ENCODE measurements at places on chromosomes 6 and 20.

DNA sequence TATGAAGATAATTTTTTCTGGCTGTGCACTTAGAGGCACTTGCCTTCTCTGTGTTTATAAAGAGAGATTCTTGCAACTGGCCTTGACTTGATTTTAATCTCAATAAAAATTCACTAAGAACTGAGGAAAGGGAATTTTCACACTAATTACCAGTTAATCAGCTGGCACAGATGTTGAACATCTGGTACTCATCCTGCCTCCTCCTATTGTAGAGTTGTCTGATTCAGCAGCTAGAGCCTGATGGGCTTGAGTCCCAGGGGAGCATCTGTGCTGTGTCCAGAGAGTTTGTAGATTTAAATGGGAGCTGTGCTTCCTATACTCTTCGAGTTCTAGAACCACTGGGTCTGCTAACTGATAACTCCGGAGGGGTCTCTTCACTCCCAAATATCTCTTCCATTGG, 284.4 kb upstream of the RNF24 start:
- DNase-seq, result no peak

GRCh38 chr20:47740121-47740861, 45.0 kb downstream of the SULF2 start:
- no peak for DNase-seq

GRCh38 chr6:31836047-31836473, 8.5 kb downstream of the HSPA1B start:
- DNase-seq, result no peak

- no peak for DNase-seq
Observed at GRCh38 chr6:43476746-43477145, 624 bp upstream of the TJAP1 start.

DNA sequence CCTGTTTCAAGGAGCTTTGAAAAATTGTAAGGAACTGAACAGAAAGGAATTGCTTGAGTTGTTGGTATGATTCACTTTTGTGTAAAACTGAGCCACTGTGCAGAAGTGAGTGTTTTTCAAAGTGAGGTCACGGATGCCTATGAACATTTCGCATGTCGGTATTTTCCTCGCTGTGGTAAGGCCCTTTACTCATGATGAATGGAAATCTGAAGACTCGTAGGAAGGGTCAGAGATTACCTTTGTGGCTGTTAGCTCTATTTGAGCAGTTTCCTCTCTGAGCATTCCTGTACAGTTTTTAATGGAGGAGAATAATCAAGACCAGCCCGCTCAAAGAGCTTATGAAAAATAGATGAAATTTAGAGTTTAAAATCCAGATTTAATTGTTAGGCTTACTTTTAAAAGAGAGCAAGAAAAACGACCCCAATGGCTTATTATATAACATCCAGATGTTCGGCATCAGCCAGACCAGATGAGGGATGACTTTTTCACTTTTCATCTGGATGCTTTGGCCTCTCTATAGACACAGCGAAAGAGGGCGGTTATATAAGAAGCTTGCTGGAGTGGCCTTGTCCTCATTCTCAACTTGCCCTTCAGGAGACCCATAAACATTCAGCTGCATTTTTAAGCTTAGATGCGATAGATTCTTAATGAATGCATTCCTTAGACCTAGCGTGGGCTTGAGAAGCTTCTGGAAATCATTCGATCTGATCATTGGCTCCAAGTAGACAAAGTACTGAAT, 99.5 kb downstream of the CD83 start:
- no peak for DNase-seq

DNA sequence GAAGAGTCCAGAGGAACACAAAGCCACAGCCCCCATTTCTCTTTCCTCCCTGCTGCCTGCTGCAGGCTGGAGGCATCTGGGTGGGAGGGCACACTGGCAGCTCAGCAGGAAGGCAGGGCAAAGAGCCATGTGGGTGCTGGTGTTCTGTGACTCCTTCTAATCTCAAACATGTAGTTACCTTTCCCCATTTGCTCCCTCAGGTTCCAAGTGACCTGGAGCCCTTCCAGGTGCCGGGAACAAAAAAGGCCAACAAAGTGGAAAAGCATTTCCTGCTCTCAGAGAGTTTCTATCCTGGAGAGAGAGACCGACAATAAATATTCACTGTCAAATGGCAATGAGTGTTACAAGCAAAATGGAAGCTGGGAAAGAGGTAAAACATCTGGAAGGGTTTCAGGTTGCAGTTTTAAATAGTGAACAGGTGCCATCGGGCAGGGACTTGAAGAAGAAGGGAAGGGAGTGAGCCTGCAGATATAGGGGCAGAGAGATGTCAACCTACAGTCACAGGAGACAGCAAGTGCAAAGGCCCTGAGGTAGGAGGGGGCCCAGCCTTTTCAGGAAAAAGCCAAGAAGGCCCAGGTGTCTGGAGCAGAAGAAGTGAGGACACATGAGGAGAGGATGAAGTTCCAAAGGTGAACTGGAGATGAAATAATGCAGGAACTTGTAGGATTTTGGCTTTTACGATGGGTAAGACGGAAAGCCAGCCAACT, 43.6 kb upstream of the IYD start:
- no peak for DNase-seq

DNA sequence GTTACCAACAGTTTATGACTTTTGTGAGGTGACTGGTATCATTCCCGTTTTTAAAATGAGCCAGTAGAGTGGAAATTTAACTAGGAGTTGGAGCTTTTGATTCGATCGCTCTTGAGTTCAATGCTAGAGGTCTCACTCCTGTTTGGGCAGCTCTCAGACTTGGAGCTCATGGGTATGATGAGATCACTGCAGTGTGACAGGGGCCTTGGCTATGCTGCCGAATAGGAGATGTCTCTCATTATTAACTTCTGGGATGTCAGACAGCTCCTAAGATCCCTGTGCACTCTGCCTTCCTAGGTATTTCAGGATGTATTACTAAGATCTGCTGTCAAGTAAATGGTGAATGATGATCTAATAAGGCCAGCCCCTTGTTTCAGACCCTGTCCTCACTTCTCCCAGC, 20.4 kb downstream of the AKAP12 start:
- DNase-seq, result no peak

- no peak for DNase-seq
Observed at GRCh38 chr6:112562301-112563231, 215.4 kb downstream of the RFPL4B start.

- no peak for DNase-seq
Observed at GRCh38 chr20:17771206-17772004, 71.6 kb downstream of the BANF2 start.

GRCh38 chr6:111997078-111997852, 56.6 kb upstream of the CCN6 start:
- DNase-seq, result peak; percentile 80

- DNase-seq, result no peak
Observed at GRCh38 chr6:34891296-34891695, 2.2 kb downstream of the ANKS1A start.

DNA sequence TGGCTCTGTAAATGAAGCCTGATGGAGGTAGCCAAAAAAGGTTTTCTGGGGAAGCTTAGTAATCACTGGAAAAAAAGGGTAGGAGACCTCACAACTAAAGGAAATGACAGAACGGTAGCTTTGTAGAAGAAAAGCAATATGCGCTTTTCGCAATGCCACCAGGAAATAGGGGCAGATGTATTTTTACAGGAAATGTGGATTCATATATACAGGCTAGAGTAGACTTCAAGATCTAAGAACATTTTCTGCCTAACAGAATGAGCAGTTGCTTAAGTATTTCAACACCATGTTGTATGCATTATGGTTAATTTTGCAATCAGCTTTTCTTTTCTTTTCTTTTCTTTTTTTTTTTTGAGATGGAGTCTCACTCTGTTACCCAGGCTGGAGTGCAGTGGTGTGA, 219.6 kb downstream of the CD83 start:
- no peak for DNase-seq

DNA sequence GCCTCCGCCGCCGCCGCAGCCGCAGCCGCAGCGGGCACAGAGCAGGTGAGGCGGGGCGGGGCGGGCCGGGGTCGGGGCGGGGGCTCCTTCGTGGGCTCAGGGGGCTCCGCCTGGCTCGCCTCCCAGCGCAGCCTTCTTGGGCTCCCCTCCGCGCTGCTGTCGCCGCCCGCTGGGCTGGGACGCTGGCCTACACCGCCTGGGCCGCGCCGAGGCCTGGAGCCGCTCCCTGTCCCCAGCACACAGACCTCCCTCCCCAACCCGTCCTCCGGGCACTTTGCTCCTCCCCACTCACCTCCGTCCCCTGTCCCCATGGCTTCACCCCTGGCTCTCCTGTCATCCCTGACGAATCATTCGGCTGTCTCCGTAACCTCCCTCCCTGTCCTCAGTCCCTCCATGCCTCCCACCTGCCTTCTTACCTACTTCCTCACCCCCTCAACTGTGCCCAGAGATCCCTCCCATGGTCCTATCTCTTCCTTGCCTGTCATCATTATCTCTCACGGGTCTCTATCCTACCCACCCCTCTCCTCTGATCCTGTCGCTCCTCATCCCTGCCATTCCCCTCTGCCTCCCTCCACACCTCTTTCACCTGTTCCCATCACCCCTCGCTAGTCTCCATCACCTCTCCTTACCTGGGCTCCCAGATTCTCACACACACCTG, 512 bp downstream of the TTBK1 start:
- no peak for DNase-seq

Data from Caco-2 (cell line).